ENCODE measurements at places on chromosomes 11 and 22. TPM values are rescaled to one million over a fixed set of nuclear protein-coding genes. Genes with fewer than 3 reads are reported as not detected.

DNA sequence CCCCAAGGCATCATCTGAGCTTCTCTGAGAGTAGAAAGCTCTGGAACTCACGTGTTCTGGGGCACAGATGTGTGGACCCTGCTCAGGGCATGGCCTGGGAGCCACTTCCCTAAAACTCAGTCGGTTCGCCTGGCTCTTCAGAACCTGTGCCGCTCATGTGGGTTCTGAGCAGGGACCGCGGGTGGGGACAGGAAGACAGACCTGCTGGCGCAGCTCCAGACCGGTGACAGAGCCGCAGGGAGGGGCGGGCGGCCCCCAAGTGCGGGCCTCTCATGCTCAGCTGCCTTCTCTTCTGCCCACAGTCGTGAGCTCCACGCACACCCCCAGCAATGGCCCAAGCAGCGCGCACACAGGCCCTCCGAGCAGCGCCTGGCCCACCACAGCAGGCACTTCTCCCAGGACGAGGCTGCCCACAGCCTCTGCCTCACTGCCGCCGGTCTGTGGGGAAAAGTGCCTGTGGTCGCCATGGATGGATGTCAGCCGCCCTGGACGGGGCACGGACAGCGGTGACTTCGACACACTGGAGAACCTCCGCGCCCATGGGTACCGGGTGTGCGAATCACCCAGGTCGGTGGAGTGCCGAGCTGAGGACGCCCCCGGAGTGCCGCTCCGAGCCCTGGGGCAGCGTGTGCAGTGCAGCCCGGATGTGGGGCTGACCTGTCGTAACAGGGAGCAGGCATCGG lies 24.2 kb downstream of the MUC5AC start:
- DNase-seq: no peak
- H3K27ac ChIP-seq: no peak overlapping the region
- H3K4me3 ChIP-seq: no peak overlapping the region
- H3K27me3 ChIP-seq: no peaks in the 10 kb centered on the region
- no peaks in the 10 kb centered on the region for H3K36me3 ChIP-seq

DNA sequence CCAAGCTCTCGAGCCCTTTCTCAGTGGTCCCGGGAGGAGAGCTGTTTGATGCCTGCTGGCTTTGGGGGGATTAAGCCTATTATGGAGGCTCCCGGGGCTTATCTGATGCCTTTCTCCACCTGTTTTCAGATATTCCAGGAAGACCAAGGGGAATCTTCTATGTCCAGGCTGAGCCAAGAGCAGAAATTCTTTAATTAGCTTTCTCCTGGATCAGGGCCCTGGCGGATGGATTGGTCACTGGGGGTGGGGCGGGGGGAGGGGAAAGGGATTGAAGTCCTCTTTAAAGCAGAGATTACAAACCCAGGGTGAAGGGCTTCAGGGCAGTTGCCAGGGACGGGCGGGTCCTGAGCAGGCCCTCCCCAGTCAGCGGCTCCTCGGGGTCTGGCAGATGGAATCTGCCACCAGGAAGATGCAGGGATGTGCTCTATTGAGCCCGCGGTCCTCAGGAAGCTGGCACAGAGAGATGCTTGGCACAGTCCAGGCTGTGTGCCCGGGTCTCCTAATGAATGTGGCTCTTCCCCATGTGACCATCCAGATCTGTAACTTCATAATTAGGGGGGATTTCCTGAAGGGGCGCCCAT lies 33.6 kb downstream of the MACROD1 start:
- H3K4me3 ChIP-seq: no peak overlapping the region
- no peaks in the 10 kb centered on the region for H3K27me3 ChIP-seq
- DNase-seq: no peak
- H3K4me1 ChIP-seq: no peaks in the 10 kb centered on the region
- no peaks in the 10 kb centered on the region for H3K36me3 ChIP-seq

DNA sequence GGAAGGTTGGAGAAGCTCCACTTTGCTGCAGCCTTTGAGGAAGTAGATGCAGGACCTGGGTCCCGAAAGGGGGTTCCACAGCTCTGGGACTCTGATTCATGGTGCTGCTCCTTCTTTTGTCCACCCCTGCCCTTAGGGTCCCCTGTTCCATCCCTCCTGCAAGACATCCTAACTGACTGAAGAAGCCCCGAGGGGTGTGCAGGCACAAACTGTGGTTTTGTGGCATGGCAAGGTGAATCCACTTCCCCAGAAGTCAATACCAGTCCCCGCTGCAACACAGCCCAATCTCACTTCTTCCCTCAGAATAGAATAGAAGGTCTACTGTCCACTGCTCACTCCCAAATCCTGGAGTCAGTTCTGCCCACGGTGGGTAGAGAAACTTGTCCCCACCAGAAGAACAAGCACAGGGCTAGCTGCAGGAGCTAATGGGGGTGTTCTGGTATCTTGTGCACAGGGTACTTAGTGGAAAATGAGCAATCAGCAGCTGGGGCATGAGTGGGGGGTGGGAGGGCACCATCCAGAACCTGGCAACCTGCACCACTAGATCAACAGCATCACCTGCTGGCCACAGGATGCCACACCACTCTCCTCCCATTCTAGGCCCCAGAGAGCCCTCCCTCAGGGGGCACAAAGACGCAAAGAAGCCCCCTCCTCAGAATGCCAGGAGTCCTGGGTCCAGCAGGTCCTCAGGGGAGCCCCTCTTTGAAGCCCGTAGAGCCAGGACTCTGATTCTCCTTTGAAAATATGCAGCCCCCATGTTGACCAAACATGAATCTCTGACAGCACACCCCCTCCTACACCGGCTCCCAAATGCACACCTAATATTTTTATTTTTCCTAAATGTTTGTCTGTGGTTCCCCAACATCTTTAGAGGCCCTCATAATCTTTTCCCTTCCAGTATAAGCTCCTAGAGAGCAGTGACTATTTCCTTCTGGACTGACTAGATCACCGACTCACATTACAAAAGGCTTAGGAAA lies 14.1 kb downstream of the SPATA19 start:
- no peak overlapping the region for H3K27ac ChIP-seq
- H3K4me3 ChIP-seq: no peak overlapping the region
- no peaks in the 10 kb centered on the region for H3K4me1 ChIP-seq
- no peaks in the 10 kb centered on the region for H3K27me3 ChIP-seq
- DNase-seq: no peak
- no peaks in the 10 kb centered on the region for H3K36me3 ChIP-seq

The GALR3 gene
- total RNA-seq: not detected

The OR4C13 gene
- total RNA-seq: not detected

The TYMP gene
- 16.7 TPM for total RNA-seq
